ENCODE measurements at places on chromosomes 11 and 22.
A peak's percentile ranks its signal among the peaks of the same experiment; 100 is the strongest.

- no peak for DNase-seq
Measured at GRCh38 chr11:44840521-44841251, 110.0 kb downstream of the TP53I11 start.

DNA sequence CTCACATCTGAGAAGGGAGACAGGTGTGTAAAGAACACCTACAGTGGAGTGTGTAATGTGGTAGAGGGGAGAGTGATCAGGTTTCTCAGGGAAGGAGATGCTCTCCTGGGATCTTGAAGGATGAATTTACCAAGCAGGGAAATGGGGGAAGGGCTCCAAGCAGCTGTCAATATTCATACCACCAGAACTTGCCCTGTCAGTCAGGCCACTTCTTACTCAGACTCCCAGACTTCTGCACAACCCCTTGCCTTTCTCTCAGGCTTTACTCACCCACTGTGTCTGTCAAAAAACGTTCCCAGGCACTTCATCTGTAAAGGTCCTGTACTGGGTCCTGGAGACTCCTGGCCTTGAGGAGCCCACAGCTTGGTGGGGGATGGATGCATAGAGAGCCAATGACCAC is 14.0 kb upstream of the FCHSD2 start:
- DNase-seq = no peak

- no peak for DNase-seq
Measured at GRCh38 chr11:44889266-44889665, 61.4 kb downstream of the TP53I11 start.

GRCh38 chr11:75718419-75719339 is 1.0 kb downstream of the MOGAT2 start:
- DNase-seq = no peak

DNA sequence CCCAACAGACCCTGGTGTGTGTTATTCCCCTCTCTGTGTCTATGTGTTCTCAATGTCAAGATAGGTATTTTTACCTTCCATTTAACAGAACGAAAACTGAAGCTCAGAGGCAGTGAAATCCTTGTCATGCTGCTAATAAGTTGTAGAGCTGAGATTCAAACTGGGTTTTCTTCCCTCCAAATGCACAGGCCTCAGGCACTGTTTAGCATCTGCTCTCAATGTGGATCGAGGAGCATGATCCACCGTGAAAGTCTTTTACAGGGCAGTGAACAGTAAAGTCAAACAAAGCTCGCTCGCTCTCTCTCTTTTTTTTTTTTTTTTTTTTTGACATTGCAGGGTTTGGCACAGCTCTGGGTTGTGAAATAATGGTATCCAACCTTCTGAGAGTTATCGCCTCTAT is 401.0 kb upstream of the SYN3 start:
- no peak for DNase-seq

DNA sequence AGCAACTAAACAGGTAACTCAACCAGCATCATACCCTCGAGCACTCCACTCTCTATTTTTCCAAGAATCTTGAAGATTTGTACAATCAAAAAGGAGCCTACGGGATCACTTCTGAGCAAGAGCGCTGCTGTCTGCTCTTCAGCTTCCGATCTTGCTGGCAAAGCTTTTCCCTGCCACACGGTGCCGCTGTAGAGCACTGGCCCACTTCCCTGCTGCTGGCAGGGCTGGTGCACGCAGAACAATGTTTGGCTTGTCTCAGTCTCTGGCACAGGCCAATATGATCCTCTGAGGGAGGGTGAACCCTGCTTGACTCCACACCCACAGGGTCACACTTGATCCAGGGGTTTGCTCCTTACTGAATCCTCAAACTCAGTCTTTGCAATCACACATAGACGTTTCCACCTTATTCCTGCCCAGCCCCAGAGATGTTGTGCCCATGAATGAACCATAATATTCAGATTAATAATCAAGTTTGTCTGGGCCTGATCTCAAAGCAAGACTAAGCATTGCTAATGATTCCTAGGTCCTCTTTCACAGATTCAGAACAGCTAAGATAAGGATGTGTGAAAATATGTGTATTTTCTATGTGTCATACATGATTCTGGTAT is 536.6 kb downstream of the SOX6 start:
- peak; percentile 35 for DNase-seq

DNA sequence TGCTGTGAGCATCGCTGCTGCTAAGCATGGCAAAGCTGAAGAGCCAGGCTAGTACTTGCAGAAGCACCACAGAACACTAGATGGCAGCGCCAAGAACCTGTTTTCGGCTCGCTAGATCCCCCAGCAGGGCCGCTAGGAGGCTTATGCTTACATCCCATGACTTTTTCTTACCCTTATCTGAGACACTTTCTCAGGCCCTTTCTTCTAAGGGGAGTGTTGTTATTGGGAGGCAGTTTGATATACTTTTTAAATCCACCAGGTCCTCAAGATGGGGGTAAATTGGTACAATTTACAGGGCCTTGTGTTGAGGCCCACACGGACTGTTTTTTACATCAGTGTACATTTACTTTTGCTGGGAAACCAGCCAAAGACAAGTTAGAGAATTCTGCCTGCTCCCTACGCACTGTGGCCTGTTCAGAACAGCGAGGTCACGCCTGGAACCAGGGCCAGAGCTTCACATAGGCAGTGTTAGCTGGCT is 4.0 kb downstream of the TRIM6 start:
- peak; percentile 62 for DNase-seq

DNA sequence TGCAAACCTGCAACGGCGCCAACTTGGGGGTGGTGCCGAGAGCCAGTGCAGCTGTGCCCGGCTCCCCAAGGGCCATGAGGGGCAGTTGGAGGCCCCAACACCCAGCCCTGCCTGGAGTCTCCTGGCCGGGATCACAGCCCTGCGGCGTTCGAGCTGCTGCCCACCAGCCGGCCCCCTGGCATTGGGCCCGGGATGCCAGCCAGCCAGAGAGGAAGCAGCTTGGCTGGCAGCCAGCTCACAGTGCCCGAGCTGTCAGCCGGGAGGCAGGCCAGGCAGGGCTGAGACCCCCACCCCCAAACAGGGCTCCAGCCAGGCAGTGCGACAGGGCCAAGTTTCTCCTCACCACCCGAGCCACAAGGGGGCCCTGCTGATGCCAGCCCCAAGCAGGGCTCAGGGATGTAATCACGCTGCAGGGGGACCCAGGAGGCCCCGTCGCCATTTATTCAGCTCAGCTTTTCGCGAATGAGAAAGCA is 26.0 kb upstream of the TCF20 start:
- no peak for DNase-seq

All from stimulated activated naive CD8-positive, alpha-beta T cell treated with anti-CD3 and anti-CD28 coated beads, Interleukin-15, amount 100 ng/mL, for 72 hours (primary cell).